T-helper 2 cell (primary cell): ENCODE measurements at places on chromosomes 12 and 14.
A peak's percentile ranks its signal among the peaks of the same experiment; 100 is the strongest.

DNA sequence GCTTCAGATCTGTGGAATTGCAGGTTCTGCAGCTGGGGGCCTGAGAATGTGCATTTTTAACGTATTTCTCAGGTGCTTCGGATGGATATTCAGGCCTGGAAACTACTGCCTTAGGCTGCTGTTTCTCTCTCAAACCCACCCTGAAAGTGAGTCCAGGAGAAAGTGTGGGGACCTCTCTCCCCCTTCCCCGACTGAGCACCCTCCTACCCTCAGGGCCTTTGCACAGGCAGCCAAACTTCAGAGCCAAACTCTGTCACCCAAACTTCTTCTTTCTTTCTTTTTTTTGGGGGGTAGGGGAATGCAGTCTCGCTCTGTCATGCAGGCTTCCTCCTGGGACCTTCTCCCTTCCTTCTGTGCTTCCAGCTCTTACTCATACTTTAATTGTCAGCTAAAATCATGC, 82.4 kb upstream of the FBXO21 start:
- no peak for DNase-seq

DNA sequence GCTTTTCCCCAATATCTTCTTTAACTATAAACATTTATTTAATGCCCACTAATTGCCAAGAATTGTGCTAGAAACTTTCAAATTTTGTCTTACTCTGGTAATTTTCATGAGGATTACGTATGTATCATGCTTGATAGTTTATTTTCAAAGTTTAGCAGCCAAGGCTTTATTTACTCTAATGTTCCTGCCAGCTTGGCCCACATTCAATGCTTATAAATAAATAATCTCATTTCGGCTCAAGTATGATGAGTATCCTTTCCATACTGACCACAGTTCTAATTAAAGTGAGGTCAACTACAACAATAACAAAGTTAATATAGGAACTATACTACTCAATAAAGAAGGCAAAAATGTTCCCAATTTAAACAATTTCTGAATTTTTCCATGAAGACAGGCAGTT, 259.2 kb downstream of the MED13L start:
- DNase-seq: no peak

DNA sequence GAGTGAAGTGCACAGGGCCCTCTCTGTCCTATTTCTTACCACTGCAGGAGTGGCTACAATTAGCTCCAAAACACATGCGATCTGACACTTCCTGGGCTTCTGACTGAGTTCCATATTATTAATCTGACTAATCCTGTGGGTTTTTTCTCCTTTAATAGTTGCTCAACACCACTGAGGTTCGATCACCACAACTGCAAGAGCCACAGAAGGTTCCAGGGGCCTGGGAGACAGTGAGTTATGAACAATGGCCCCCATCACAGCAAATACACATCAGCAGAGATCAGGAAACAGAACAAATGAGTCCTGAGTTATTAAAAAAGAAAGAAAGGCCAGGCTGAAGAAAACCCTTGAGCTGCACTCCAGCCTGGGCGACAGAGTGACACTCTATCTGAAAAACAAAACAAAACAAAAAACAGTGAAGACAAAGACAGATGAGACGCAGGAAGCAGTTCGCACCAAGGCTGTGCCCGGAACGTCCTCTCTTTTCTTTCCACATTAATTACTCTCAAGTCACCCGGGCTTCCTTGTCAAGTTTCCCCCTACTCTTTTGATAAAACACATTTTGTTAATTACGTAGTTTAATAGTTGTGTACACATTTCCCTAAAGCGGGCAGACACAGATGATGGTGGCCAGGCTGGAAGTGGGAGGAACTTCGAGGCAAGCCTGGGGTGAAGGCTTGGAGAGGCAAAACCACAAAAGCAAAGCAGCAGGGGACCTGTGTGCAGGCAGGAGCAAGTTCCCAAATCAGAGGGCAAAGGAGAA, 42.7 kb downstream of the CDC42BPB start:
- no peak for DNase-seq

- no peak for DNase-seq
Measured at GRCh38 chr14:71321574-71322315, 414.5 kb downstream of the PCNX1 start.

GRCh38 chr12:78185651-78186050, 355.0 kb downstream of the NAV3 start:
- DNase-seq: no peak

DNA sequence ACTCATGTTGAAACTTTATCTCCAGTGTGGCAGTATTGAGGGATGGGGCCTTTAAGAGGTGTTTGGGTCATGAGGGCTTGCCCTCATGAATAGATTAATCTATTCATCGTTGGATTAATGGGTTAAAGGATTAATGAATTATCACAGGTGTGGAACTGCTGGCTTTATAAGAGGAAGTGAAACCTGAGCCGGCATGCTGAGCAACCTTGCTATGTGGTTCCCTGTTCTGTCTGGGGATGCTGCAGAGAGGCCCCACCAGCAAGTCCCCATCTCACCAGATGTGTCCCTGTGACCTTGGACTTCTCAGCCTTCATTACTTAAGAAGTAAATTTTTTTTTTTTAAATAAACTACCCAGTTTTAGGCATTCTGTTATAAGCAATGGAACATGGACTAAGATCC, 109.6 kb downstream of the DYRK2 start:
- DNase-seq: no peak

- no peak for DNase-seq
Measured at GRCh38 chr12:107492393-107493134, 193.0 kb upstream of the PWP1 start.

DNA sequence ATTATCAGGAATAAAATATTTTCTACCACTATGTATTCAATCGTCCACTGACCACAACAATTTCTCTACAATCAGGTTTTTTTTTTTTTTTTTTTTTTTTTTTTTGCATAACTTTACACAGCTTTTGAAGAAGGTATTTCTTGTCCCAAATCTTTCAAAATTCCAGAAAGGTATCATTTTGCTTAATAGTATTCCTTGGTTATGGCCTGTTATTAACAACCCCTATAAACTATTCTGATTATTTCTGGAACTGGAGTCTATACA, 145.3 kb downstream of the ALX1 start:
- DNase-seq: no peak

- no peak for DNase-seq
Measured at GRCh38 chr12:60035835-60036234, 440.0 kb downstream of the SLC16A7 start.

DNA sequence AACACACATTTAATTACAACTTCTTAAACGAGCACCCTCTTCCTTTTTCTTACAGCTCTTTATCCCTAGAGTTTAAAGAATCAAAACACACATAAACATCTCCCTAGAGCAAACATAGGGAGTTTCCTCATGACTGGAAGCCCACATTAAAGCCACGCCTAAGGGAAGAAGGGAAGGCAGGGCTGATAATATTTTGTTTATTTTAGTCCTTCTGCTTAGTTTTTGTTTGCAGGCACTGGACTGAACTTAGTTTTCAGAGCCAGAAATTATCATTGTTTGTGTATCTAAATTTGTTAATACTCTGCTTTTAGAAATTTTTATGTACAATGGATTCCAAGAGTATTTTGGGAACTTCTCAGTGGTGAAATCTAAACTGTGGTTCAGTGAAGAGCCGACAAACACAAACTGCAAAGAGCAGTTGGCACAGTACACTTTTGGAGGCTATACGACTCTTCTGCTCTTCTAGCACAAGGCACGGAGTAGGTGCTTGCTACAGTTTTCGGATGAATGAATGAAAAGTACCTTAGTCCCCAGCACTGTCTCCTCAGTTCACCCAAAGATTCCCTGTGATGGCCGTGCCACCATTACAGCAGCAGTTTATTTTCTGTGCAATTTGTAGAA, 17.6 kb upstream of the AMIGO2 start:
- no peak for DNase-seq

DNA sequence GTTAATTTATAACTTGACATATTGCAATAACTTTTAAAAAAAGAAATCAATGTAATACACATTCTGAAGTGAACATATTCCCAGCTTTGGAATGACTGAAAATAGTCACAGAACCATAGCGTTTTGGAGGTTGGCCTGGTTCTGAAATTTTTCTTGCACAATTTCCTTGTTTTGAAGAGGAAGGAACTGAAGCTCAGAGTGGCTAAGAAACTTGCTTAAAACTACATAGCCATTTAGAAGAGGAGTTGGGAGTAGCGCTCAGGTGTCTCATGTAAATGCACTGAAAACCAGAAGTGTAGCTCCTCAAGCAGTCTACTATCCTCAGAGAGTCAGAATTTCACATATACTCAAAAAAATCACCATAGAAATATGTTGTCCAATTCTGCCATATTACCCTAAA, 41.2 kb downstream of the SLC38A1 start:
- DNase-seq: no peak

DNA sequence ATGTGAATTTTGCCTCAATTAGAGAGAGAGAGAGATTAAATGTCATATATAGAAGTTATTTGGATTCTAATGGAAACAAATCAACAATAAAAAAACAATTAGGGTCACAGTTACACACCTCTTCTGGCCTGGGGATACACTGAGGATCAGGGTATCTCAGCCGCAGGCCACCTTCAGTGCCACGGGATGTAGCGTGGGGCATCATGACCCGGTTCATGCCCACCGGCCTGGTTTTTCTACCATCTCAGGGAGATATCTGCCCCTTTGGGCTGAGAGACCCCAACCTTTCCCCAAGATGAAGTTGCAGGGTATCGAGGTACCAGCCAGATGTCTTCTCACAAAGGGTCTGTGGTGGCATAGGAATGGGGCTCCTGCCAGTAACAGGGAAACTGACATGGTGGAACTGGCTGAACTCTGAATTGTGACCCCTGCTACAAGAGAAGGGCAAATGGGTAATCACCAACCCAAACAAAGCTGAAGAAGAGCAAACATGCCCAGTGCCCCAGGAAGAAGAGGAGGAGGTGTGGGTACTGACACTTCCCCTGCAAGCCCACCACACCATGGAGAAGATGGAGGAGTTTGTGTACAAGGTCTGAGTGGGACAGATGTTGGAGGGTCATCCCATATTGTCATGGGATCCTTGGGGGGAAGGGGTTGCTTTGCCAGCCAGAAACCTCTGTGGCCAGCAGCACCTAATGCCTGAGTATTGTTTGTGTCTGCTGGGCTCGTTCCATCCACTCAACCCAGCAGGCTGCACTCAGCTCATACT, 19.5 kb downstream of the SERPINA3 start:
- DNase-seq: no peak

- no peak for DNase-seq
Measured at GRCh38 chr12:18468246-18469075, 207.1 kb downstream of the PIK3C2G start.

DNA sequence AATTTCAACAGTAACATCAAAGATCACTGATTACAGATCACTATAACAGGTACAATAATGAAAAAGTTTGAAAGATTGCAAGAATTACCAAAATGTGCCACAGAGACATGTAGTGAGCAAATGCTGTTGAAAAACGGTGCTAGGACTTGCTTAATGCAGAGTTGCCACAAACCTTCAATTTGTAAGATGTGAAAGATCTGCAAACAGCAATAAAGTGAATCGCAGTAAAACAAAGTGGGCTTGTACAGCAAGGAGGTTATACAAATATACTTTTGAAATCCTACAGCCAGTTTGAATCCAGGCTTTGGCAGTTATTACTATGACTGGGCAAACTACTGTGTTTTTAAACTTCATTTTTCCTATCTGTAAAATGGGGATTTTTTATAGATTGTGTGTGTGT, 1.0 kb upstream of the PLEKHA5 start:
- no peak for DNase-seq

DNA sequence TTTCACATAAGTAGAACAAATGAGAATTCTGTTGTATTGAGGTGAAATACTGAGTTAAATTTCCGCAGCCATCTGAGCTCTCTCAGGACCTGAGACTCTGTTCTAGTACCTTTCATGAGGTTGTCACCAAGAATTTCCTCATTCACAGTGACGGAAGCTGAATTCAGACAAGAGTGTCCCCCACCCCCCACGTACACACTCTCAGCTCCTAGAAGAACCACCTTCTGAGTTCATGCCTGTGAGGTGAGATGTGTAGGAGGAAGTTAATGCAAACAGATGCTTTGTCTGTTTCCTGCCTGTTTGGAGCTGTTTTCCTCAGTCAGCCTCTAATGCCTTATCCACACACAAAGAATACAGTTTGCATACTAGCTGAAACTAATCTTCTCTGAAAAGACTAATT, 18.2 kb downstream of the BICDL1 start:
- peak; percentile 82 for DNase-seq

DNA sequence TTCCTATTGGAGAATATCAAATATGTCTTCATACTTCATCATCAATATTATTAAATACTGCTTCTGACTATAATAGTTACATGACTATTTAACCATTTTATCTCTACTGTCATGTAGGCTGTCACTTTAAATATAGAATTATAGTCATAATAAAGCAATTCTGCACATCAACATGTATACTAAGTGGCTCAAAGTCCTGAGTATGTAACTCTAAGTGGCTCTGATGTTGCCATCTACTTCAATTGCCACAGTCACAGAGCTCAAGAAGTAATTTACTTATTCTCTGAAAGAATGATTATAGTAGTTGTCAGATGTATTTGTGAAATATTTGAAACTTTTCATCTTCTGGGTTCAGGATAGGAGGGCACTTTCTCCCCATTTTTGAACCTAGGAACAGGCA, 202.3 kb downstream of the KITLG start:
- no peak for DNase-seq

GRCh38 chr14:101916816-101917412, 47.5 kb upstream of the DYNC1H1 start:
- no peak for DNase-seq

DNA sequence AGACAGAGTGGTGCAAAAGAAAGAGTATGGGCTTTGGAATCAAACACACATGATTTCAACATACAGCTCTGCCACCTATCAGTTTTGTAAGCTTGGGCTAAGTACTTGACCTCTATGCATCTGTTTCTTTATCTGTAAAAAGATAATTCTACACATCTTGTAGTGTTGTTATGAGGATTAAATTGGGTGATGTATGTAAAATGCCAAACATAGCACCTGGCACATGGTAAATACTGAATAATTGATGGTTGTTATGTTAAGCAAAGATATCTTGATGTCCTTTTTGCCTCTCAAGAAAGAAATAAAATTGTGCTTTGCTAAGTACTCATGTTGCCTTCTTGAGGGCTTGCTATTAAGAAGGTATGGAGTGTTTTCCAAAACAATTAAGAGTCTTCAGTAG, 2.3 kb upstream of the CSRP2 start:
- DNase-seq: no peak

- no peak for DNase-seq
Measured at GRCh38 chr12:20390846-20391245, 22.5 kb downstream of the PDE3A start.

- DNase-seq: peak; percentile 36
Measured at GRCh38 chr12:89636052-89636775, 72.4 kb downstream of the ATP2B1 start.

DNA sequence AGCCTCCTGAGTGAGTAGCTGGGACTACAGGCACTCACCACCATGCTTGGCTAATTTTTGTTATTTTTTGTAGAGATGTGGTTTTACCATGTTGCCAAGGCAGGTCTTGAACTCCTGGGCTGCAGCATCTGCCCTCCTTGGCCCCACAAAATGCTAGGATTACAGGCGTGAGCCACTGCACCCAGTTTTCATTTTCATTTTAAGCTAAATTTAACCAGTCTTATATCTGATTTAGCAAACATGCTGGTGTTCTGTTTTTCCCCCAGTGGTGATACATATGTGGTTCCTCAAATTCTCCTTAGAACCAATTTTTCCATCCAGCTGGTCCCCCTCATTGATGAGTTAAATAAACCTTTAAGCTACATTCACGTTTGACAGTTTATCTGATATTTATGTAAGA, 43.8 kb upstream of the BICD1 start:
- DNase-seq: no peak
